ENCODE measurements at places on chromosomes 13 and 19.

DNA sequence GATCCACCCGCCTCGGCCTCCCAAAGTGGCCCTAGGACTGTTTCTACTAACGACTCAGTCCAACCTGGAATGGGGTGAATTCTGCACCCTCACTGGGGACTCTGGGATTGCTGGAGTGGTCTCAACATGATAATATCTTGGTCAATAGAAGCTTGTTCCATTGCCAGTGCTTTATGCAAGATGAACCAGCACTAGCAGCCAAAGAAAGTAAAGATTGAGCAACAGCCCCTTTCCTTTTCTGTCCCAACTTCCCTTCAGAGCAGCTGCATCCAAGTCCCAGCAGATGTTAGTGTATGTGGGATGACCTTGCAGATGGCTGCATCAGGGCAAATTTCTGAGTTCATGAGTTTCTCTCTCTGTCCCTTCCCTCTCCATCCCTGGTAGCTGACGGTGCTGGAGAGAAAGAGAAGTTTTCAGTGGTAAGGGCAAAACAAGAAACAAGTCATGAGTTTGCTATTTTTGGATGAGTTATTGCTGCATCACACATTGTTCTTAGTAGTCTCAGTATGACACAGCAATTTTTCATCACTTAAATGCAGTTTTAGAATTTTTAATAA lies 183.6 kb upstream of the EDNRB start:
- DNase-seq = no peak

DNA sequence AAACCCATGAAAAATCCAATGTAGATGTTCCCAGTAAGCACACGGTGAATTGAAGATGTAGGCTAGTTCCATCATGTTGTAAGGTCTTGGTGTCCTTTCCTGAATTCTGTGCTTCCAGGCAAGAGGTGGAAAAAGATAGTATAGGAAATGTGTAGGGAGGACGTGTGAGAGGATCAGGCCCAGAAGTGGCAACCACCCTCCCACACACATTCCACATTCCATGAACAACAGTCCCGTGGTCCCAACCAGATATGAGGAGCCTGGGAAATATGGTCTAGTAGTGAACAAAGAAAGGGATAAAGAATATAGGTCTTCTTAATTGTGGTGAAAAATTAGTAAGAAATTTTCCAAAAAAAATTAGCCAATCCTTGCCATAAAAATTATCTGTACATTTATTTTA lies 1254.2 kb upstream of the SLC10A2 start:
- DNase-seq = no peak

DNA sequence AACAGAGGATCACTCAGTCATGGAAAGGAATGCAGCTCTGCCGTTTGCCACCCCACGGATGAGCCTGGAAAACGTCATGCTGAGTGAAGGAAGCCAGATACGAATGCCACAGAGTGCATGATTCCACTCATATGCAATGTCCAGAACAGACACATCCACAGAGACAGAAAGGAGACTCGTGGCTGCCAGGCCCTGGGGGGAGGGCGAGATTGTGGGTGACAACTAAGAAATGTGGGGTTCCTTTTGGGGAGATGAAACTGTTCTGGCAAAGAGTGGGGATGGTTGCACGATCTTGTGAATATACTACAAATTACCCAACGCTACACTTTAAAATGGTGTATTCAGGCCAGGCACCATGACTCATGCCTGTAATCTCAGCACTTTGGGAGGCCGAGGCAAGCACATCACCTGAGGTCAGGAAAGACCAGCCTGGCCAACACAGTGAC lies 27.2 kb upstream of the NAPA start:
- DNase-seq = no peak

DNA sequence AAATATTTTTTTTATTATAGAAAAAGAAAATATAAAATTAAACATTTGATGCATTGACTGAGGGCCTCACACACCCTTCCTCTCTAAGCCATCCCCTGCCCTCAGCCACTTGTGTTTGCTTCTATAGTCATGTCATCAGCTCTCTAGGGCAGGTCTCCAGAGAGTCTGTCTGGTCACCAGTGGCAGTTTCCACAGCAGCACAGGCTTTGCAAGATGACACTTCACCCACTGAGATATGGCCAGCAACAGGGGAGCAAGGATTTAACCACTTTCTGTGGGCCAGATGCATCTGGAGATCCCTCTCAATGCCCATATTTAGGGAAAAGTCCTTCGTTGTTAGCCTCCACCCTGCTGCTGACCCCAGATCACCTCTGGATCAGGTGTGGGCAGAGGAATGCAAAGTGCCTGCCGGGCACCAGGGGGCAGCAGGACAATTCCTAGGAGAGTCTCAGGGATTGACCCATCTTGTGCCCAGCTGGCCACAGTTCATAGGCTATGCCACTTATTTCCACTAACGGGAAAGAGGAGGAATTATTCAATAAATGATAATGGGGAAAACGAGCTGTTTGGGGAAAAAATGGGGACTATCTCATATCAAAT lies 4.8 kb downstream of the ABCC4 start:
- DNase-seq = no peak

DNA sequence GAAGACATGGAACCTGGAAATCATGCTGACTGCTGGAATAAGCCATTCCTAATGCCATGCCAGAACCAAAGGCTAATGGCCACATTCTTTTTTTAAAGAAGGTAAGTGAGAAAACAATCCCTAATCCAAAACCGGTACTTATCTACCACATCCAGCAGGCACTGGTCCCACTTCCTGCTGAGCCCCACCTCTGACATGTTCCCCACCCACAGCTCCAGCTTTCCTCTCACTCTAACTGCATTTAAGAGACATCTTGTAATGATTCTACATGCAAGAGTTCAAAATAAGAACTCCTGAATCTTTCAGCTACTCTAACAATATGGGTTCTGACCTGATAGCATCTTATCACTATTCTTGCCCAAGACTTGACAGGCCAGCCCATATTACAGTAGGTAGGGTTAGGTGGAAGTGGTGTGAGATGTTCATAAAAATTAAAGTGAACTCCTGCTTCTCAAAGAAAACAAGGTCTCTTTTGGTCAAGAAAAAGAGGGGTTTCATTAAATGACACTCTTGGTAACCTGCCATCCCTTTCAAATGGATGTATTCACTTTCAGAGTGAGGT lies 41.9 kb downstream of the N4BP2L2 start:
- DNase-seq = no peak

DNA sequence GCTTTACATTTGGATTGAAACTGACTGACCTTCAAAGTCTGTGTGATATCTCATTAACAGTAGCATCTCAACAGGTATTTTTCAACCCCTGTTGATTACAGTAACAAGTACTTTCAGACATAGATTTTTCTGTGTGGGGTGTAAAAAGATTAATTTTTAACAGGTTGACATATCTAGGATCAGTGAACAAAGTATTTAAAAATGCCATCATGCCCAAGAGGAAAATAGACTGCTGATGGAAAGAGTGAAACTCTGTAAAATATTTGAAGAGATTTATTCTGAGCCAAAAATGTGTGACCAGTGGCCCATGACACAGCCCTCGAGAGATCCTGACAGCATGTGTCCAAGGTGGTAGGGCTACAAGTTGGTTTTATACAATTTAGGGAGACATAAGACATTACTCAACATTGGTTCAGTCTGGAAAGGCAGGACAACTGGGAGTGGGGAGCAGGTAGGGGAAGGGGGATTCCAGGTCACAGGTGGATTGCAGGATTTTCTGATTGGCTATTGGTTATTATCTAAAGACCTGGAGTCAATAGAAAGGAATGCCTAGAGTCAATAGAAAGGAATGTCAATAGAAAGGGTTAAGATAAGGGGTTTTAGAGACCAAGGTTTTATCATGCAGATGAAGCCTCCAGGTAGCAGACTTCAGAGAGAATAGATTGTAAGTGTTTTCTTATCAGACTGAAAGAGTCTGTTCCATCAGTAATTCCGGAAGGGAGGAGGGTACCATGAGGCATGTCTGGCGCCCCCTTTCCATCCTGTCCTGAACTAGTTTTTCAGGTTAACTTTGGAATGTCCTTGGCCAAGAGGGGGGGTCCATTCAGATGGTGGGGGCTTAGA lies 29.1 kb downstream of the TNFRSF19 start:
- no peak for DNase-seq

GRCh38 chr13:46668302-46668720 lies 115.3 kb downstream of the LRCH1 start:
- no peak for DNase-seq

DNA sequence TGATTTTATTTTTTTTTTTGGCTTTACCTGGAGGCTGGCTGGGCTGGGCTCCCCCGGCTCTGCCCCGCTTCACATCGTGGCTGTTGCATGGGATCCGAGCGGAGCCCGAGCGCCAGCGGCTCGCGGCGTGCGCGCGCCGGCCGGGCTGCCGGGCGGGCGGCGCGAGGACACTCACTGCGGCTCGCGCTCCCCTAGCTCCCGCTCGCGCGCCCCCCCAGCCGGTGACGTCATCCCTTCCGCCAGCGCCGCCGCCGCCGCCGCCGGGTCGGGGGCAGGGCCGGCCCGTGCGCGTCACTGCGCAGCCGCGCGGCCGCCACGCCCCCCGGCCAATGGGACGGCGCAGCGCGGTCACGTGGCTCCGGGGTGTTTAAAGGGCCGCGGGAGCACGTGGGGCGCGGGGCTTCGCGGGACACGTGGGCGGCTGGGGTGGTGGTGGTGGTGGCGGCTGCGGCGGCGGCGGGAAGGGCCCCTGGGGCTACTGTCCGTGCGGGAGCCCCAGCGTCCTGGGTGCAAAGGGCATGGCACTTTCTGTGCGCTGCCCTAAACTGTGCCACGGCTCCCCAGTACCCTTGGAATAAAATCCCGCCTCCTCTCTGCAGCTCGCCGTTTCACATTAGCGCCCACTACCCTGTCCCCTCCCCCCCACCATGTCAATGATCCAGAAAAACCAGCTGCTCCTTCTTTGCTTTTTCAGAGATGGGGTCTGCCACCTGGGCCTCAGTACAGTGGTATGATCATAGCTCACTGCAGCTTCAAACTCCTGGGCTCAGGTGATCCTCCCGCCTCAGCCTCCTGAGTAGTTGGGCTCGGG lies at the start of gene PTPRS:
PTPRS (minus strand) TSS at position 176 of the 811 bp plus-strand sequence. CDS start 54,672 bp downstream, outside the sequence.
- DNase-seq = no peak

DNA sequence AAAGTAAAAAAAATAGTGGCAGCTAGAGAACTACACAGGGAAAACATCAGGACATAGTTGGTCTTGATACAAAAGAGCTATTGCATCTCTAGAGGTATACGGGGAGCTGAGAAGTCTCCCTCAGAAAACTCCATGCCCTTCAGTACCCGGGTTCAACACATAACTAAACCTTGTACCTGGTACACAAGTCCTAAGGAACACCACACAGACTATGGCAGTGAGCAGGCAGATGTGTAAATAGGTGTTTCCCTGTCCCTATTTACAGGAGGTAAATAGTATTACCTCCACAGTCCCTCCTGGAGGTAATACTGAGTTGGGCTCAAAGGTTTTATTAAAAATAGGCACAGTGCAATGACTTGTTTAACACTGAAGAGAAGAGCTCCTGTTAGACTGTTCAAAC lies 5.9 kb downstream of the FGF14 start:
- no peak for DNase-seq

DNA sequence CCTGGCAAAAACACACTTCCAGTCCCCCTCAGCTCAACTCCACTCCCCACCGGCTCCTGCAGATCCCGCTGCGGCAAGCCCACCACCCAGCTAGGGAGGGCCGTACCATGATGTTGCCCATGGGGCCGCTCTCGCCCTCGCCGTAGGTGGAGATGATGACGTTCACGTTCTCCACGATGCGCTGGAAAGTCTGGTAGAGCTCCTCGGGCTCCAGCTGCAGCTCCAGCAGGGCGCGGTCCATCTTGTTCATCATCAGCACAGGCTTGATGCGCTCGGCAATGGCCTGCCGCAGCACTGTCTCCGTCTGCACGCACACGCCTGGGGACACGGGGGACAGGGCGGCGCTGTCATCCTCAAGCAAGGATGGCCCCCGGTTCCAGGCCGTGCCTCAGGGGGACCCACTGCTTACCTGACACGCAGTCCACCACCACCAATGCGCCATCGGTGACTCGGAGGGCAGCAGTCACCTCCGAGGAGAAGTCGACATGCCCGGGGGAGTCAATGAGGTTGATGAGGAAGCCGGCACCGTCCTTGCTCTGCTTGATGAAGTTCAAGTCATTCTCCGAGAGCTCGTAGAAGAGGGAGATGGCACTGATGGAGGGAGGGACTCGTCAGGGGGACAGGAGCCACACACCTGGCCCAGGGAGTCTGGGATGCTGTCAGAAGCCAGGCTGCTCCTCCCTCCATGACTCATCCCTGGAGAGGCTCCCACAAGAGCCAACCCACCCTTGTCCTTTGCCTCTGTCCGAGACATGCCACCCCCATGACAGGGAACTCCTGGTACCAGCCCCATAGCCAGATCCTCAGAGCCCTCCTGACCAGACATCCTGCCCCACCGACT lies 2.3 kb downstream of the EEF2 start:
- no peak for DNase-seq

- no peak for DNase-seq
Observed at GRCh38 chr19:7391218-7391670, 42.5 kb downstream of the ARHGEF18 start.

DNA sequence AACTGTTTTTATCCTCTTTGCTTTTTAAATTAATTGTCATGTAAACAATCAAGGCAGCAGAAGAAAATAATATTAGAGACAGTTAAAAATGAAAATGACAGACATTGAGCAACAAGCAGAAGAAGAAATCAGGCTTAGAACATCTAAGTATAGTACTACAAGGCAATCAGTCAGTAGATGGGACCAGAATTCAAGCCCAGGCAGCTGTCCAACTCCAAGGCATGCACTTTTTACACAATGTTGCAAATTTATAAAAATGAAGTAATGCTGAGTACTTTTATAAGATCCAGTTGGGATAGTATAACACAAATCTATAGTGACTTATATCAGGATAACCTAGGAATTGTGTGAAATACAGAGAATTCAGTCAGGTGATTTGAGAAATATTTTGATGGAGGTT lies 2815.8 kb downstream of the PCDH9 start:
- DNase-seq = no peak

- no peak for DNase-seq
Observed at GRCh38 chr13:48838193-48838973, 137.3 kb upstream of the FNDC3A start.
